Activated CD4-positive, CD25-positive, alpha-beta regulatory T cell treated with anti-CD3 and anti-CD28 coated beads, Interleukin-2, amount 50 U/mL, for 72 hours (primary cell): ENCODE measurements at places on chromosomes 12 and 14.

- no peak for DNase-seq
Measured at GRCh38 chr12:121634836-121635235, 8.5 kb downstream of the ORAI1 start.

DNA sequence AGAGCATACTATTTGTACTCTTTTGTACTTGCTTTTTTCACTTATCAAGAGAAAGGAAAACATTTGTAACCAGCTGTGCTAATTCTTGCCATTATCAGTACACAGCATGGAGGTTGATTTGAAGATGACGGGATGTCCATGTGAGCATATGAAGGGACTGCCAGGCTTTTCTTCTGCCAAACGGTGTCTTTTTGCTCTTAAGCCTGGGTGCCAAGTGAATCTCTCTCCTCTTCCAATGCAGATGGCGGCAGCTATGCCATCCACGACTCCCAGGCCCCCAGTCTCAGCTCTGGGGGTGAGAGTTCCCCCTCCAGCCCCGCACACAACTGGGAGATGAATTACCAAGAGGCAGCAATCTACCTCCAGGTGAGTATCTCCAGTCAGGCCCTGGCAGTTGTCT, 38.9 kb downstream of the TPCN1 start:
- DNase-seq, result no peak

DNA sequence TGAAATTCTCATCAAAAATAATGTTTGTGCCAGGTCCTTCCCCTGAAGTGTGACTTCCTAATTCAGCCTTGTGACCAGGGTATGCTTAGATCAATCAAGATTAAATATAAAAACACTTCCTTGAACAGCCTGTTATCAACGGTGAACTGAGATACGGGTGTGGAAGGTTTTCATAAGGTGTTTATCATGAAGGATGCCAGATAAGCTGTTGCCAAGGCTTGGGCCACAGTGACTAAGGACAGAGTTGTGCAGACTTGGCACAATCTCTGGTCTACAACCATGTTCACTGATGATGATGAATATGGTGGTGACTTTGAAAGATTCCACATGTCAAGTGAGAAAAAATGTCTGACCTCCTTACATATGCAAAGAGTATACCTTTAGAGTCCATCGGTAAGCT, 51.3 kb upstream of the LIN7A start:
- DNase-seq, result no peak

GRCh38 chr12:92629349-92630065, 73.3 kb upstream of the PLEKHG7 start:
- DNase-seq, result no peak

DNA sequence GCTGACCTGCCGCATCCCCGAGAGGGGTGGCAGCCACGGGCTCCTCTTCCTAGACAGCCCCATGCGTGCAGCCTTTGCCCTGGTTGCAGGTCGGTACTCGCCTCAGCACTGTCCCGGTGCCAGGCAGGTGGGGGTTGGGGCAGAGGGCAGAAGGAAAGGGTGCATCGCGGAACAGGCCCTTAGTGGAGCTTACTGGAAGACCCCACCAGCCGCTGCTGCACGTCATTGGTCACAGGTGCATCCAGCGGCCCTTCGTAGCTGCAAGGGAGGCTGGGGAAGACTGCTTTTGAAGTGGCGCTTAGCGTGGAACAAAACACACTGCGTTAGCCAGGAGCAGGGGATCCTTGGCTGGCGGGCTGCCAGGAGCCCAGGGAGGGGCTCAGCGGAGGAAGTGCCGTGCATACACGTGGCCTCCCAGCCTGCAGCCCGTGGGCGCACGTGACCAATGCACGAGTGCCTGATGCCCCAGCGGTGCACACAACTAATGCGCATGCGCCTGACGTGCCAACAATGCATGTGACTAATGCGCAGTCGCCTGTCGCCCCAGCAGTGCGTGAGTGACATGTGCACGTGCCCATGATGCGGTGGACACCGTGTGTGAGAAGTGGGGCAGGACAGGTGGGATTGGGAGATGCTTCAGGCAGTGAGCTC, 5.0 kb upstream of the EP400 start:
- DNase-seq, result peak; percentile 27
